ENCODE measurements at places on chromosomes 3 and 15. TPM values are rescaled to one million over a fixed set of nuclear protein-coding genes. Genes with fewer than 3 reads are reported as not detected.

Gene KCNMB2
- total RNA-seq: not detected

DNA sequence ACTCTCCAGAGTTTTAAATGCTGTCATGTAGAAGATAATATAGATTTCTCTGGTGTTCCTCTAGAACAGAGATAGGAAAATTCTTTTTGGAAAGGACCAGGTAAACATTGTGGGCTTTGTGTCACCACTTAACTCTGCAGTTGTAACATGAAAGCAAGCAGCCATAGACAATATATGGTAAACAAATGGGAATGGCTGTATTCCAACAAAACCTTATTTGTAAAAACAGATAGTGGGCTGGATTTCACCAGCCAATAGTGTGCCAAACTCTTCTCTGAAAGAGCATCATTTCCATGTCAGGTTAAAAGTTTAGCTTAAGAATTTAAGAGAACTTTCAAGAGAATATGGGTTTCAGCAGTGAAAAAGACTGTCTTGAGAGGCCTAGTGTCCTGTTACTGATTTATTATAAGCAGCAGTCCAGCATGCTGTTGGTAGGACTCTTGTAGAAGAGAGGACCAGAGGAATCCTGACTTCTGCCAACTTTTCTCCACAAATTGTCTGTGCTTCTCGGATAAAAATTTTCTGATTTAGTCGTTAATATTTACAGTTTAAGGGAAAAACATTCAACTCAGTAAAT, 107.7 kb downstream of the TCF12 start:
- DNase-seq: no peak
- no peak overlapping the region for H3K27ac ChIP-seq
- H3K27me3 ChIP-seq: no peaks in the 10 kb centered on the region

Gene RFT1
- 23.6 TPM for total RNA-seq

DNA sequence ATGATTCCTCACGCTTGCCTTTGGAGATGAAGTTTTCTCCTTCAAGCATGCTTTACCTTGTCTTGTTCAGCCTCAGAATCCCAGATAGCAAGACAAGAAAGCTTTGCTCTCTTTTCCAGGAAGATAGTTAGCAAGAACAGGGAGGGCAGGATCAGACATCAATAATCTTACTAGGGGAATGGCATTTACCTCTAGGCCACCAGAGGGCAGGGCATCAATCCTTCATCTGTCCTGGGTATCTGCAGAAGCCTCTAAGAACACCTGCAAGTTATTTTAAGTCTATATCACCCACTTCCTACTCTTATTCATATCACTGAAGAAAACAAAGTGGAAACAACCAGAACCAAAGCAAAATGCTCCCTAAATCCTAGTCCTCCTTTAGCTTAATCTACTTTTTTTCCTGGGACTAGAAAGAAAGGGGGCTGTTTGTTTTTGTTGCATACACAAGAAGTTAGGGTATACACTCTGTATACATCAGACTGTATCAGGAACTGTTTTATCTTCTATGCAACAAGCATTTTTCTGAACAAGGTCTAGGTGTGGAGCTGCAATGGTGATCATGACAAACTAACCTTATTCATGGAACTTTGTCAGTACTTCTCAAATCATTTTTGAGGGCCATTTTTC, 862.5 kb downstream of the CADM2 start:
- no peak overlapping the region for H3K4me3 ChIP-seq
- H3K36me3 ChIP-seq: no peaks in the 10 kb centered on the region
- no peaks in the 10 kb centered on the region for H3K4me1 ChIP-seq
- no peak overlapping the region for H3K27ac ChIP-seq
- no peaks in the 10 kb centered on the region for H3K27me3 ChIP-seq
- DNase-seq: no peak

Gene PEAK1
- 31.8 TPM for total RNA-seq
